Hindlimb muscle (tissue), 1 donor: ENCODE measurements at places on chromosomes 12 and 14. TPM values are rescaled to one million over a fixed set of nuclear protein-coding genes. Genes with fewer than 3 reads are reported as not detected.

Gene FOXG1
- not detected for polyA plus RNA-seq

Gene CMKLR1
- 4.5 TPM for polyA plus RNA-seq

Gene TMEM132C
- 2.1 TPM for polyA plus RNA-seq

Gene CELA1
- not detected for polyA plus RNA-seq

Gene RASAL1
- polyA plus RNA-seq, result 0.08 TPM

Gene TEX52
- 0.79 TPM for polyA plus RNA-seq
